ENCODE measurements at places on chromosomes 5 and 9. TPM values are rescaled to one million over a fixed set of nuclear protein-coding genes. Genes with fewer than 3 reads are reported as not detected.

DNA sequence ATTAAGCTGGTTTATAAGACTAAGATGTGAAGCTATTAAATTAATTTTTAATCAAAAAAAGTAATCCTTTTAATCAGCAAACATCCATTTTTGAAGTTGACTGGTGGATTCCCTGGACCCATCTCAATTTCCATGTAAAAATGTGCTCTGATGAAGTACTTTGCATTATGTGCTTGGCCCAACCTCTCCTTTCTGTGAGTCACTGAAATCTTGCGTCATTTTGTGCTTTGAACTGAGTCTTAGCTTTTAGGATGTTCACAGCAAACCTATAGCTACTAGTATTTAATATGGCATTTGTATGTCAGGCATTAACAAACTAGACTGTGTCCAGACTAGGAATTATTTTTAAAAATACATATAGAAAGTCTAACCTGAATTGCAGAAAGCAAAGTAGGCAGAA, 55.0 kb upstream of the CDH12 start:
- no peak for DNase-seq

GRCh38 chr5:62937661-62938558, 359.3 kb downstream of the LRRC70 start:
- no peak for DNase-seq

- no peak for DNase-seq
These were observed 232.6 kb upstream of the ADAMTS16 start for GRCh38 chr5:4907571-4907970.

The ZNF608 gene
- 32.9 TPM for total RNA-seq

DNA sequence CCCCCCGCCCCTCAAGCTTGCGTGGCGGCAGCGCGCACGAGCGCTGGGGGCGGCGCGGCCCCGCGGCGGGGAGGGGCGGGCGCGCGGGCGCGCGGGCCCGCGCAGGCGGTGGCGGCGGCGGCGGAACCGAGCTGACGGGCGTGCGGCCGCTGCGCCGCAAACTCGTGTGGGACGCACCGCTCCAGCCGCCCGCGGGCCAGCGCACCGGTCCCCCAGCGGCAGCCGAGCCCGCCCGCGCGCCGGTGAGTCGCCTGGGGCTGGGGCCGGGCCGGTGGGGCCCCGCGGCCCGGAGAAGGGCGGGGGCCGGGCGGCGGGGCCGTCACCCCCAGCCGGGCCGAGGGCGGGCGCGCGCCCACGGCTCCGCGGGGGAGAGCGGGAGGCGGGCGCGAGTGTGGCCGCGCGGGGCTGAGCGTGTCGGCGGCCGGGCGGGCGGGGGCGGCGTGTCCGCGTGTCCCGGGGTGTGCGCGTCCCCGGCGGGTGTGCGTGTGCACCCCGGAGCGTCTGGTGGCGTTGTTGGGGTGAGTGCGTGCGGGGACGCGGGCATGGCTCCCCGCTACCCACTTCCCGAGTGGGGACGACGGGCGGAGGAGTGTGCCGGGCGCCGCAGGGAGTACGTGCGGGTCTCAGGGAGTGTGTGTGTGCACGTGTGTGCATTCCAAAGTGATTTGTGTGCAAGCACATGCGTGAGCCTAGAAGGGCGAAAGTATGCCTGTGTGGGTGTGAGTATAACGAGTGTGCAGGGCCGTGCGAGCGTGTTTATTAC, at the start of gene NEK6:
Gene NEK6, plus strand, starts transcription at position 106 of the 763 bp plus-strand sequence. CDS start 44,016 bp downstream, outside the sequence.
- no peak for DNase-seq

The GCNT4 gene
- 1.4 TPM for total RNA-seq

All from sciatic nerve (tissue), 2 donors.